ENCODE measurements at places on chromosomes 4 and X. TPM values are rescaled to one million over a fixed set of nuclear protein-coding genes. Genes with fewer than 3 reads are reported as not detected.

Gene TLL1
- total RNA-seq: 0.14 TPM

Gene SMIM10
- 0.14 TPM for total RNA-seq

Gene IBSP
- total RNA-seq: not detected

Gene CRMP1
- 2.1 TPM for total RNA-seq

Gene RAB33A
- total RNA-seq: 0.25 TPM

Gene MAGEE2
- not detected for total RNA-seq

Gene GCNA
- 1.2 TPM for total RNA-seq

Gene TMEM47
- 1.1 TPM for total RNA-seq

Gene MFAP3L
- 5.6 TPM for total RNA-seq

Gene POU4F2
- not detected for total RNA-seq

Gene CLTRN
- 0.90 TPM for total RNA-seq

Gene CT45A1
- total RNA-seq: not detected

Gene SLC9B2
- 8.3 TPM for total RNA-seq

Gene HS6ST2
- total RNA-seq: 0.05 TPM
